ENCODE measurements at places on chromosomes 1 and 21.

DNA sequence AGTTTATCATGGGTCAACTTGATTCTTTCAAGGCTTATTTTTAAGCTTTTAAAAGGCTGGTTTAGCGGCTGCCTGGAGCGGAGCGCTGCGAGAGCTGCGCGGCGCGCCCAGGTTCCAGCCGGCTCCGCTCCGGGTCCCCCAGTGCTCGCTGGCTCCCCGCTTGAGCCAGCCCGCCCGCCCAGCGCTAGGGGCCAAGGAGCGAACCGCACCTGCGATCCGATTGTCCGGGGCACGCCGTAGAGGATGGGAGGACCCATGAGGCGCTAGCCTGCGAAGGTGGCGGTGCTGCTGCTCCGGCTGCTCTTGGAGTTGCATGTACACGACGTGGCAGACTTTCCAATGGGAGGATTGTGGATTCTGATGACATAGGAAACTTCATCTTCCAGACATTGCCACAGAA lies 9.9 kb upstream of the CFHR4 start:
- no peak for DNase-seq

DNA sequence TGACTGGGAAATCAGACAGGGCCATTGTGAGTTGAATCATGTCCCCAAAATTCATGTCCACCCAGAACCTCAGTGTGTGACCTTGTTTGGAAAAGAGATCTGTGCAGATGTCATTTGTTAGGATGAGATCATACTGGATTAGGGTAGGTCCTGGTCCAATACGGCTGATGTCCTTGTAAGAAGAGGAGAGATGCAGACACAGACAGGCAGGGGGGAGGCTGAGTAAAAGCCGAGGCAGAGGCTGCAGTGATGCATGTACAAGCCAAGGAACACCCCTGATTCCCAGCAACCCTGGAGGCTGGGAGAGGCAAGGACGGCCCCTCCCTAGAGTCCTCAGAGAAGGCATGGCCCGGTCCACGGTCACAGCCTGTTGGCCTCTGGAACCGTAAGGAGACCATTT lies 15.9 kb upstream of the NPPB start:
- DNase-seq: no peak

GRCh38 chr1:149962039-149962647 lies 25.5 kb upstream of the MTMR11 start:
- DNase-seq: peak; percentile 28

DNA sequence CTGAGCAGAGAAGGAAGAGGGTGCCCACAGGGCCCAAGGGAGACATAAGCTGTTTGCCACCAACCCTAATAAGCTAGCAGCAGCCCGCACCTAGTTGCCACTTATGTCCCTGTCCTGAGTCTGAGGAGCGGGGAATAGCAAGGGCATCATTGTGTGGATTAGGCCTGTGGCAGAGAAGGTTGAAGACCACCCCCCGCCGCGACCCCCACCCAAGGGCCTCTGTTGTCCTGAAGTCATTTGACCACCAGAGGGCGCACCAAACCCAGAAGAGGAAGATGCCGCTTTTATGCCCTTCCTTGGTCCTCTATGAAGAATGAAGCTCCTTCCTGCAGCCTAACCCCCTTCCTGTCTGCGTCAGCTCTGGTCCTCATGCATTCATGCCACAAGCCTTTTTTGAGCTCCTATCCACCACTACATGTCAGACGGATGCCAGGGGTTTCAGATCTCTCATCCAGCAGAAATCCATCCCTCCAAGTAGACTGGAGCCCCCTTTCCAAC lies 16.6 kb downstream of the RHBG start:
- peak; percentile 77 for DNase-seq

DNA sequence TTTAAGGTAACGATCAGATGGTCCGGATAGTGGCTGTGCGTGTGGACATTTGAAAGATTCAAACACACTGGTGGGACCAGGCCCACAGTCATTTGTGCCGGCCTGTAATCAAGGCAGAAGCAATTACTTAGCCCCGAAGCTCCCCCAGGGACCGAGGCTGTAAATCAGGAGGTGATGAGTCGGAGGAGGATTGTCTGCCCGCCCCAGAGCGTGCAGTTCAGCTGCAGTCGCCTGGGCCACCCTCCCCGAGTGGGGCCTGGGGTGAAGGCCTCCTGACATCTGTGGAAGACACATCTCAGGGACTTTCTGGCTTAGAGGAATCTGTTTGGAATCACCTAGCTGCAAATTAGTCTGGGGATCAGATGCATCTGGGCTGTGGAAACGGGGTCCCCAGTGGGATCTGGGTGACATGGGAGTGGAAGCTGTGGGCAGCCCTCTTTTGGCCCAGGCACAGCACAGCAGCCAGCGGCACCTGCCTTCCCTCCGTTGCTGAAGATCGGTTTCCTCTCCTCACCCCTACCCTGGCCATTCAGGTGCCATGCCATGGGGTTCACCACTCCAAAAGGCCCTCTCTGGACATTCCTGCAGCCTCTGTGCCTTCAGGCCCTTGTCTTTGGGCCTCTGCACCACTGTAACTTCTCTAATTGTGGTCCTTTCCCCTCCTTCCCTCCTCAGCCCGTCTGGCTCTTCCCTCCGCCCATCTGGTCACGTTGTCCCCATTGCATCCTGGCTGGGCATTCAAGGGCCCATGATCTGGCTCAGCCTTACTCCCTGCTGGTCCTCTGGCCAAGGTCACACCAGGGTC lies 25.7 kb downstream of the LHX4 start:
- DNase-seq: no peak

DNA sequence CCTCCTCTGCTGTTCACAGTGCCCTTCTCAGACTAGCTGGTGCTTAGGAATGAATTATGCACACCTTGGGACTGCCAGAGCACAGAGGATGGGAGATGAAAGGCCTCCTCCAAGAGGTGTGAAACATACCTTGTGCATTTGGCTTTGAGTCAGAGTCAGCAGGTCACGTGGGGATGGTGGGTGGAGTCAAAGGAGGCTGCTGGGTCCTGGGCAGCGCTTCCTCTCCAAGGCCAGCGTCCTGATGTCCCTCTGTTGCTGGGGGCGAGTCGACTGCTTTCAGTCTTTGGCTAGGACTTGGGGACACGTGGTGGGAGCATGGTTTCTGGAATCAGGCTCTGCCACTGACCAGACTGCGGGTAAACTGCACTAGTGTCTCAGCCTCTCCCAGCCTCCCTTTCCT lies 91.2 kb downstream of the AJAP1 start:
- DNase-seq: no peak

DNA sequence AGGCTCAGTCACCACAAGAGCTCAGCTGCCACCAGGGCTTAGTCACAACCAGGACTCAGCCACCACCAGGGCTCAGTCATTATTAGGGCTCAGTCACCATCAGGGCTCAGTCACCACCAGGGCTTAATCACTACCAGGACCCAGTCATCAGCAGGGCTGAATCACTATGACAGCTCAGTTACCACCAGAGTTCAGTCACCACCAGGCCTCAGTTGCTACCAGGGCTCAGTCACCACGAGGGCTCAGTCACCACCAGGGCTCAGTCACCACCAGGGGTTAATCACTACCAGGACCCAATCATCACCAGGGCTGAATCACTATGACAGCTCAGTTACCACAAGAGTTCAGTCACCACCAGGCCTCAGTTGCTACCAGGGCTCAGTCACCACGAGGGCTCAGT lies 196.2 kb downstream of the NPHP4 start:
- DNase-seq: no peak

DNA sequence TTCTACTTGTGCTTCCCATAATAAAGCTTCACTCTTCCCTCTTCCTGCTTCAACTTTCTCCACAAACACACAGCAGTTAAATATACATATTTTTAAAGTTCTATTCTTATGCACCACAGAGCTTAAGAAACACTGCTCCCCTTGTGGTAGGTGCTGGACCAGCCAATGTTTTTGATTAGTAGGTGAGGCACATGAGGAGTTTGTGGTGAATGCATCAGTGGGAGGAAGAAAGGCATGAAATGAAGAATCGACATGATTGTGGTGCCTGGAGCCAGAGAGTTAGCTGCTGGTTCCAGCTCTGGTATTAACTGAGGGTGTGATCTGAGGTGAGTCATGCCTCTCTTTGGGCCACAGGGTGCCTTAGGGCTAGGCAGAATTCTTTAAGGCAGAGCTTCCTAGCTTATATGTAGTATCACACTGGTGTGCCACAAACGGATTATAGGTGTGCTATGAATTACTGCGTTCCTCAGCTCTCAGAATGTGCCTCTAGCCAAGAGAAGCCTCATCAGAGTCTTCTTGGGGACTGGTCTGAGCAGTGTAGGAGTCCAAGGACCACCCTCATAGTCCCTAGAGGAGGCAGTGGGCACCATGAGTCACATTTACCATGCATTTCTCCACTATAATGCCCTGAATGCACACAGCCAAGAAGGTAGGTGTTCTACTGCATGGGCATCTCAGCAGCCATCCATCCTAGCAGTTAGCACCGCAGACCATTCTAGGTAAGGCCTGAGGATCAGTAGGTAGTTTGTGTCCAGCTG lies 97.4 kb upstream of the SGIP1 start:
- peak; percentile 68 for DNase-seq

DNA sequence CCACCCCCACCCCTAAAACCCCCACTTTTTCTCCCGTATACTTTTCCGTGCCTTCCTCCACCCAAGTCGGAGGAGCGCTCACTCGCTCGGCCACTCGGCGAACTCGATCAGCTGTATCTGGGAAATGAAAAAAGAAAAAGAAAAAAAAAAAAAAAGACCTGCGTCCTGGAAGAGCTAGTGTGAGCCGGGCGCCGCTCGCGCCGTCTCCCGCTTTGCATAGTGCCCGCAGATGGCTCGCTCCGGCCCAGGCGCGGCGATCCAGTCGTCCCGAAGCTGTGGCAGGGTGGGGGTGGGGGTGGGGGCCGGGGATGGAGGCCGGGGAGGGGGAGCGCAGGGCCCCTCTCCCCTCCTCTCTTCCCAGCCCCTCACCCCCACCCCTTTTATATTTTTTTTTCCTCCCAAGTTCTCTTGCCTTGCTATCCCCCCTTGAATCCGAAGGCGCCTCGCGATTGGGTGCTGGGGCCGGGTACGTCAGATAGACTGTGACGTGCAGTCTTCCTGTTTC lies 299 bp upstream of the PROX1 start:
- peak; percentile 23 for DNase-seq

DNA sequence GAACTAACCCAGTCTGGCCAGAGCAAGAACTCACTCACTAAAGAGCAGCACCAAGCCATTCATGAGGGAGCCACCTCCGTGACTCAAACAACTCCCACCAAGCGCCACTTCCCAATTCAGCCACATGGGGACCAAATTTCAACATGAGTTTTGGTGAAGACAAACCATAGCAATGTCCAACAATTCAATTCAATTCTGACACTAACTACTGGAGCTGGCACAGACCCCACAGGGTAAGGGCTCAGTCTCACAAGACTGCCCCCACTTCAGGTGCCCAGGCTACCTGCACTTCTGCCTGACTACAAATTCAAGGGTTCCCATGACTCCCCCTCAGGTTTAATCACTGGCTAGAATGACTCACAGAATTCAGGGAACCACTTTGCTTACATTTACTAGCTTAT lies 48.8 kb upstream of the RAP1A start:
- peak; percentile 43 for DNase-seq

DNA sequence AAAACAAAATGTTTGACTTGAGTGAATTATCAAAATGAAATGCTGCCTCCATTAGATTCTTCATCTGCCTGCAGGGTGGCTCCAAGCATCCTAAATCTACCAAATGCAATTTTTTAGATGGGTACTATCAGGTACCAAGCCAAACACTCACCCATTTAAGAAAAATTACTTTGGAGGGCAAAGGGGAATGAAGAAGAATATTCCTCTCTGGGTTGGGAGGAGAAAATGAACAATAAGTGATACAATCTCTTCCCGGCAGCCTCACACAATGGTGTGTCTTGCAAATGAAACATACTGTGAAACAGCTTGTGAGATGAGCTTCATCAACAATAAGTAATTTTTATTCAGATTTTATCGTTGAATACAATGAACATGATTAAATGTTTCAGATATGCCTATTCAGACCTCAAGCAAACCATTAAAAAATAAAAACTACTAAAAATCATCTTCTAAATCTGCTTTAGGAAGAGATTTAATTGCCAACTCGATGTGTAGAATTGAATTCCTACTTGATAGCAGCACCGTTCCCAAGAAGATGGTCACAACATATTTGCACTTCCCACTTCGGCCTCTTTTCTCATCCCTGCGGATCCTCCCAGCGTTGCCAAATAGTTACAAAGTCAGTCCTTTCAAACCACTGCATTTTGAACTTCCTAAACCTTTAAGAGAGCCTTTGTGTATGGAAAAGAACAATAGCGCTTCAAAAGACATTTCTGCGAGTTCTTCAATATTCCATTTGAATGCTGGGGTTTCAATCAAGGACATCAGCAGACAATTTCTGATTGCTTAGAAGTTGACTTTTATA lies 2.7 kb downstream of the DAB1 start:
- no peak for DNase-seq

DNA sequence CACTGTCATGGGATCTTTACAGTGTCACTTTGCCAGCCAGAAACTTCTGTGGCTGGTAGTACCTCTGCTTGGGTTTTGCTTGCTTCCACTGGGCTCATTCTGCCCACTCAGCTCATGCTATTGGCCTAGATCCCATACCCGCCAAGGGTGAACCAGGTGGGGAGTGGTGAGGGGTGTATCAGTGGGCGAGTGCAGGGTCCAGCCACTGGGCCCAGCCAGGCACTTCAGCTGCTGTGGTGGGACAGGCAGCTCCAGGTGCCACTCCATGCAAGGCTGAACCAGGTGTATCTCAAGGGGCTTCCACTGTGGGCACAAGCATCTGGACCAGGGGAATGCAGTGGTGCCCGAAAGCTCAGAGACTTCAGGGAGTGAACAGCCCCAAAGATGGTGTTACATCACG lies 398.2 kb downstream of the NCAM2 start:
- no peak for DNase-seq

DNA sequence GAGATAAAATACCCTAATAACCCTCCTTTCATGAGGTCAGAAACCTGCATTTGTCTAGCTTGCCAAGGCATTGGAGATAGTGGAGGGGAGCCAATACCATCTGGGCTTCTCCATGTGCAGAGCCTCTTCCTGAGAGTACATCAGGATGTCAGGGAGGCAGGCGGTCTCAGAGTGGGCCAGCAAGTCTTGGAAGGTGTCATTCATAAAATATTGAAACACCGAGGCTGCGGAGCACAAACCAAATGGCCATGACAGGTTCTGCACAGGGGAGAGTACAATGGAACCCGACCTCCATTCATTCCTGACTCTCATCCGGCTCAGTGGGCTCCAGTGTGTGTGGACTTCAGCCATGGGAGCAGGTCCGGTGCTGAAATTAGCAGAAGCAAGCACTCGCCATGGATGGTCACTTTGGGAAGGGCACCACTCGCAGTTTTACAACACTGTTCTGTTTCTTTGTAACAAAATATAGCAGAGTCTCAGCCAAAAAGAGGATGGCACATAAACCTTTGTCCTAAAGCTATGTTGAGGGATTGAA lies 446.6 kb downstream of the SIPA1L2 start:
- DNase-seq: no peak

- no peak for DNase-seq
Observed at GRCh38 chr1:19734472-19734999, 65.2 kb downstream of the TMCO4 start.

DNA sequence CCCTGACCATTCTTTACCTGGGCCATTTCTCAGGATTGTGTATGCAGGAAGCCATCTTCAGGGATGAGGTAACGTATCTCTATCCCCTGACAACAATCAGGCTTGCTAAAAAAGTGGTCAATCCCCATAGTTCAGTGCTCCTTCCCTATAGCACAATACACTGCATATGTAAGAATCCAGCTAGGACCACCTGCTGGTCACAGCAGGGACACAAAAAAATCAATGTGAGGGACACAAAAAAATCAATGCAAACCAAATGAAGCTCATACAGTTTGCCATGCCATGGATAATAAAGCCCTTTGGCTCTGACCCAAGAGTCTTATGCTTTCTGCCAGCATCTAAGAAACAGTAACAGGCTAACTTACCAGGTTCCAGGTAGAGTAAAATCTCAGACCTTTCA lies 16.3 kb downstream of the ACBD6 start:
- no peak for DNase-seq

GRCh38 chr1:82139751-82140468 lies 339.2 kb downstream of the ADGRL2 start:
- DNase-seq: no peak
